Activated T-cell treated with anti-CD3 and anti-CD28 coated beads, Interleukin-2, amount 50 U/mL, for 72 hours (primary cell): ENCODE measurements at places on chromosomes 4 and X. TPM values are rescaled to one million over a fixed set of nuclear protein-coding genes. Genes with fewer than 3 reads are reported as not detected.

GRCh38 chr4:110550260-110550659, 72.6 kb downstream of the PITX2 start:
- H3K4me3 ChIP-seq: no peak overlapping the region
- DNase-seq: no peak
- H3K27ac ChIP-seq: no peak overlapping the region
- H3K27me3 ChIP-seq: peaks cover 7% of the 10 kb centered on the region
- no peaks in the 10 kb centered on the region for H3K36me3 ChIP-seq

- no peaks in the 10 kb centered on the region for H3K4me1 ChIP-seq
- no peaks in the 10 kb centered on the region for H3K36me3 ChIP-seq
- H3K27me3 ChIP-seq: no peaks in the 10 kb centered on the region
- H3K27ac ChIP-seq: no peak overlapping the region
- no peak overlapping the region for H3K4me3 ChIP-seq
Measured at GRCh38 chr4:165580351-165580905, 201.6 kb downstream of the CPE start.

GRCh38 chr4:127917151-127917550, 36.5 kb downstream of the PLK4 start:
- no peak overlapping the region for H3K27ac ChIP-seq
- no peak for DNase-seq
- H3K27me3 ChIP-seq: no peaks in the 10 kb centered on the region
- no peak overlapping the region for H3K4me3 ChIP-seq
- H3K36me3 ChIP-seq: peaks cover 2% of the 10 kb centered on the region

KDR gene
- not detected for total RNA-seq

PAGE2B gene
- 1.1 TPM for total RNA-seq

DNA sequence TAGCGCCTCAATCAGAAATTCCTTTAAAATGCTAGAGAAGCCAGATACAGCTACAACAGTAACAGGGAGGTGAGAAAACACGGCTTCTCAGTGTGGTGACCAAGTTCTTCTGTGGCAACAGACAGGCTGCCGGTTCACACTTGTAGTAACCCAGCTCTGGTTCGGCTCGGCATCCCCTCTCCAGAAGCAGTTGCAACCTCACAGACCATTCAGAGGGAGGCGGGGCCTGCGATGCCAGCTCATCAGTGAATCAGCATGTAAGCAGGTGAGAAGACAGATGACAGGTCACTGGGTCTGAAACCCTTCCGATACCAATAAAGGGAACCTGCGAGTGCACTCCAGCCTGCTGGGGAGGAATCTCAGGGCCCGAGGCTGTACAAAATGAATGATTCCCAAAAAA, 251.0 kb downstream of the KCNIP4 start:
- H3K27ac ChIP-seq: no peak overlapping the region
- no peak overlapping the region for H3K4me3 ChIP-seq
- DNase-seq: no peak
- no peaks in the 10 kb centered on the region for H3K4me1 ChIP-seq
- H3K27me3 ChIP-seq: no peaks in the 10 kb centered on the region
- no peaks in the 10 kb centered on the region for H3K36me3 ChIP-seq

- no peaks in the 10 kb centered on the region for H3K27me3 ChIP-seq
- no peaks in the 10 kb centered on the region for H3K36me3 ChIP-seq
- H3K27ac ChIP-seq: no peak overlapping the region
Measured at GRCh38 chrX:35166023-35166422, 223.4 kb downstream of the FAM47B start.

- H3K27me3 ChIP-seq: peaks cover 18% of the 10 kb centered on the region
- H3K27ac ChIP-seq: no peak overlapping the region
- peaks cover 17% of the 10 kb centered on the region for H3K4me1 ChIP-seq
- no peak overlapping the region for H3K4me3 ChIP-seq
Measured at GRCh38 chrX:106921637-106922036, 1.4 kb downstream of the CLDN2 start.

RHOXF1 gene
- 1.2 TPM for total RNA-seq

DNA sequence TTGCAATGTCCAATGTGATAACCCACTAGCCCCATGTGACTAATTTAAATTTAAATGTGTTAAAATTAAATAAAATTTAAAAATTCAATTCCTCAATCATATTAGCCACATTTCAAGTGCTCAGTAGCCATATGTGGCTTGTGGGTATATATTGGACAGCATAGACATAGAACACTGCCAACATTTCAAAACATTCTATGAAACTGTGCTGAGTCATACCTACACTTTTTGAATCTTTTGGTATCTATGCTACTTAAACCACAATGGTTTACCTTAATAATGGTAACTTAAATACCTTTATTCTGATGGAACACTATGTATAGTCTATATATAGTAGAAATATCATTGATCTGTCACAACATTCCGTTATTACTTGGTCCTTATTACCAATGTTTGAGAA, 223.4 kb upstream of the ATOH1 start:
- no peak for DNase-seq
- no peaks in the 10 kb centered on the region for H3K36me3 ChIP-seq
- H3K27me3 ChIP-seq: no peaks in the 10 kb centered on the region
- H3K4me1 ChIP-seq: no peaks in the 10 kb centered on the region
- H3K27ac ChIP-seq: no peak overlapping the region

- H3K27me3 ChIP-seq: no peaks in the 10 kb centered on the region
- H3K4me1 ChIP-seq: no peaks in the 10 kb centered on the region
- no peak overlapping the region for H3K27ac ChIP-seq
- peak; percentile 26 for DNase-seq
- H3K4me3 ChIP-seq: no peak overlapping the region
Measured at GRCh38 chr4:112604589-112604988, 32.1 kb downstream of the ZGRF1 start.

MAGED4 gene
- total RNA-seq: 0.86 TPM

DNA sequence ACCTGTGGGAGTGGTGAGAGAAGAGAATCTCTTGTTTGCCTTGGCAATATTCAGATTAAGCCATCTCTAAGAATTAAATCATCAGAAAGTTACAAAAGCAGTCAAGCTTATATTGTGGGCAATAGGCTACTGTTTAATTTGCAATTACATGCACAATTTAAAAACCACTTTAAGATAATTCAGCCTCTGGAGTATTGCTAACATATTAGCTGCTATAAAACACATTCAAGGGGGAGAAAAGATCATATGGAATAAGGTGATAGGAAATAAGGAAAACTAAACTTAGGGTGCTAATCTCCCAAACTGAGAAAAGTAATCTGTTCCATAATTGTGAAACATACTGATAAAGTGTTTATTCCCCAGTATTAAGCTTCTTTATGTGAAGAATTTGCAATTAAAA, 103.9 kb downstream of the ARAP2 start:
- peaks cover 6% of the 10 kb centered on the region for H3K36me3 ChIP-seq
- no peaks in the 10 kb centered on the region for H3K27me3 ChIP-seq
- no peak overlapping the region for H3K27ac ChIP-seq
- H3K4me3 ChIP-seq: no peak overlapping the region
- DNase-seq: no peak

FAM9C gene
- total RNA-seq: not detected

DNA sequence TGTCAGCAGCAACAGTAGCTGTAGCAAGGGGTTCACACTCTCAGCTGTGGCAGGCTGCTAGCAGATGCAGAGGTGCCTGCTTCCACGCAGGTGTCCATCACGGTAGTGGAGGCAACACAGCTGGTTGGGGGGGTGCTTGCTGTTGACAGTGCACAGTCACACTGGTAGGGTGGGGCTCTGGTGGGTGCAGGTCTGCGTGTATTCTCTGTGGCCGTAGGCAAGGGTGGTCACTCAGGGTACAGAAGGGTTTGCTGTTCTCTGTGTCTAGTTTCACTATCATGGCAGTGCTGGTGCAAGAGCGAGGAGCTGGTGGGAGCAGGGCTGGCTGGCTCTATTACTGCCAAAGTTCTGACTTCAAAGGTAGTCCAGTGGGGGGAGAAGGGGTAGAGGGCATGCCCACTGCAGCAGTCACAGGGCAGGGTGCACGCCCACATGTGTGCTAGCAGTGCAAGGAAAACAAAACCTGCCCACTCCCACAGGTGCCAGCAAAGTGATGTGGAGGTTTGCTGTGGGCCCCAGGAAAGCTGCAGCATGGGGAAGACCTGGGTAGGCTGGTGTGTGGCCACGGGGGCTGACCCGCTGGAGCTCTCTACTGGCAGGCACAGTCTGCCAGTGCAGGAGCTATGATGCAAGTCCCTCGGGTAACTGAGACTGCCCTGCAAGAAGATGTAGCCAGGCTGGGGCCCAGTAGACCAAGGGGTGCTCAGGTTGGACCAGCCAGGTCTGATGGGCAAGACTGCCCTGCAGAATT, 21.6 kb upstream of the WDR17 start:
- peaks cover 41% of the 10 kb centered on the region for H3K27me3 ChIP-seq
- H3K4me1 ChIP-seq: no peaks in the 10 kb centered on the region
- H3K4me3 ChIP-seq: no peak overlapping the region
- no peaks in the 10 kb centered on the region for H3K36me3 ChIP-seq
- H3K27ac ChIP-seq: no peak overlapping the region

DNA sequence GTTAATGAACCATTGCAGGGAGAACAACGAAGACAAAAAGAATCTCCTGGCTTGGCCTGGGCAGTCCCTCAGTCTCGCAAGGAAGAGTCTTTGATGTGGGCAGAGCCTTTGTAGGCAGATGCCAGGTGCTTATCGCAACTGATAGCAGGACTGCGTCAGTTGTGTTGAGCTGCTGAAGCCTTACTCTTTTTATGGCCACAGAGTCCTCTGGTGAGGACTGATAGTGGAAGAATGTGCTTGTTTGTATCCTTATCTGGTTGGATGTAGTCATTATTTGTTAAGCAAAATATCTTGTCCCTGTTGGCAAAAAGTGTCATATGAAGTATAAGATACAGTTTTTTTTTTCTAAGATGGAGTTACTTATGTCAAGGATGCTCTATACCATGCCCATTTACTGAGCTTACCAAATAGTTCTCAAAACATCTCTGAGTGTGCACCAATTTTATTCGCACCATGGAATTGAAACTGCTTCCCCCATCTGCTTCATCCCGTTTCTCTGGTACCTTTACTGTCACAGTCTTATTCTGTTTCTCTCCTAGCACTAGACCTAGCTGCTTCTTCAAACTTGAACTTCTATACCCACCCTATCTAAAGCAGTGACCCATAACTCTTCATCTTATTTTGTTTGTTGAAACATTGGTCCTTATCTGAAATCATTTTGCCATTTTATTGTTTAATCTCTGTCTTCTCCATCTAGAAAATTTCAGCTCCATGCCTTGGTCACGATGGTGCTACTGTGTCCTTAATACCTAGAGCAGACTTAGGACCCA, 47.0 kb upstream of the SPRY1 start:
- no peaks in the 10 kb centered on the region for H3K36me3 ChIP-seq
- peaks cover 5% of the 10 kb centered on the region for H3K4me1 ChIP-seq
- no peak overlapping the region for H3K27ac ChIP-seq
- no peak overlapping the region for H3K4me3 ChIP-seq

GRCh38 chr4:23060776-23061175, 368.0 kb downstream of the GBA3 start:
- DNase-seq: no peak
- no peak overlapping the region for H3K4me3 ChIP-seq
- no peaks in the 10 kb centered on the region for H3K27me3 ChIP-seq
- H3K36me3 ChIP-seq: no peaks in the 10 kb centered on the region

- no peak overlapping the region for H3K4me3 ChIP-seq
- no peak overlapping the region for H3K27ac ChIP-seq
- H3K36me3 ChIP-seq: peaks cover 2% of the 10 kb centered on the region
Measured at GRCh38 chrX:5549512-5549911, 679.2 kb downstream of the NLGN4X start.

DNA sequence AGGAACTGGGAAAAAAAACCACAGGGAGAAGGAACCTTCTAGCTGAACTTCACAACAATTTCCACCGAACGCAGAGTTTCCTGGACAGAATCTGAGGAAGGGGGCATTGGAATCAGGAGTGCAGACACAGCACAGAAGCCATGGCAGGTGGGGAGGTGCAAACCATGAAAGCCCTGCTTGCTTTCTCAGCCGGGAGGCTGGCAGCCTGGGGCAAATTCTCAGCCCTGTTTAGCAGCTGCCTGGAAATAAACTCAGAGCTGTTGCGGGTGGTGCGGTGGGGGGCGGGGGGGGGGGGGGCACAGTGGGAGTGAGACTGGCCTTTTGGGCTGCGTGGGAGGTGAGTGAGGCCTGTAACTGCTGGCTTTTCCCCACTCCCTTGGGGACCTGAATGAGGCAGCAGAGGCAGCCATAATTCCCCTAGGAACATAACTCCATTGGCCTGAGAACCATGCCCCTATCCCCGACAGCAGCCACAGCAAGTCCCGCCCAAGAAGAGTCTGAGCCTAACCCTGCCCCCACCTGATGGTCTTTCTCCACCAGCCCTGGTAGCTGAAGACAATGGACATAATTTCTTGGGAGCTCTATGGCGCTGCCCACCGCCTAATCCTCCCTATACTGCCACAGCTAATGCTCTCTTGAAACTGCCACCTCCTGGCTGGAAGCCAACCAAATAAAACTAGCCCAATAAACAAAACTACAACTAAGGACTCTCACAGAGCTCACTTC, 176.3 kb downstream of the FAM13A start:
- no peaks in the 10 kb centered on the region for H3K27me3 ChIP-seq
- no peaks in the 10 kb centered on the region for H3K36me3 ChIP-seq
- H3K4me3 ChIP-seq: no peak overlapping the region
- H3K4me1 ChIP-seq: no peaks in the 10 kb centered on the region
- no peak overlapping the region for H3K27ac ChIP-seq
- no peak for DNase-seq

DNA sequence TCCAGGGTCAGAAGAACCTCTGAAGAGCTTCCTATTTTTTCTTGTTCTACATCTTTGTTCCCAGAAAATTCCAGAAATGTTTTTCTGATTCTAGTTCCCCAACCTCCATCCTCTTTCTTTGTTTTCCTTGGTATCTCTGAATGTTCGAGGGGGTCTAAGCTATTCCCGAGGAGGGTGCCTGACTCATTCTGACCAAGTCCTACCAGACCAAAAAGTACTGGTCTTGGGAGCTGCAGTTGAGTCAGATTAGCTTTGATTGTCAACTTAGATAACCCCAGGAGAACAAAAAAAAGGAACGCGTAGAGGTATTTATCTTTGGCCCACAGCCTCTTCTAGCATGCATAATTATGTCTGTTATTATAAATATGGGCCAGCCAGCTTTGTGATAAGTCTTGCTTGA, 12.1 kb upstream of the TENM3 start:
- H3K27ac ChIP-seq: no peak overlapping the region
- H3K27me3 ChIP-seq: no peaks in the 10 kb centered on the region
- no peak overlapping the region for H3K4me3 ChIP-seq
